Karpas-422 (cell line): ENCODE measurements at places on chromosomes 4 and X. TPM values are rescaled to one million over a fixed set of nuclear protein-coding genes. Genes with fewer than 3 reads are reported as not detected.

GDI1 gene
- 52.7 and 88.3 TPM in 2 replicates for total RNA-seq

CRMP1 gene
- 0.40 and 0.48 TPM in 2 replicates for total RNA-seq

DDX53 gene
- total RNA-seq: not detected in 2 replicates

PABPC1L2B gene
- not detected in 2 replicates for total RNA-seq

MAGEB10 gene
- total RNA-seq: not detected in 2 replicates

NXF2 gene
- not detected in 2 replicates for total RNA-seq

AR gene
- total RNA-seq: 0.25 and 1.5 TPM in 2 replicates

ATP6AP2 gene
- total RNA-seq: 42.0 and 86.1 TPM in 2 replicates

TKTL1 gene
- not detected in 2 replicates for total RNA-seq

DNA sequence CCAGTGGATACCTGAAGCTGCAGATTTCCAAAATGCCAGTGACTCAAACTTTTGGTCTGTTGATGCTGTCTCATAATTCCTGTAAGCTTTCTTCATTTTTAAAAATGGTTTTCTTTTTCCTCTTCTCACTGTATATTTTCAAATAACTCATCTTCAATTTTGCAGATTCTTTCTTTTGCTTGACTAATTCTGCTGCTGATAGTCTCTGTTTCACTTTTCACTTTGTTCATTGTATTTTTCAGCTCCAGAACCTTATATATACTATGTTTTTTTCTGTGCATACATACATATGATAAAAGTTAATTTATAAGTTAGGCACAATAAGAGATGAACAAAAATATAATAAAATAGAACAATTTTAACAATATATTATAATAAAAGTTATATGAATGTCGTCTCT, 237.7 kb upstream of the GPRIN3 start:
- no peak overlapping the region for H3K27ac ChIP-seq
- no peaks in the 10 kb centered on the region for H3K36me3 ChIP-seq
- H3K27me3 ChIP-seq: no peaks in the 10 kb centered on the region
- no peak for DNase-seq
- H3K4me1 ChIP-seq: no peaks in the 10 kb centered on the region

- no peaks in the 10 kb centered on the region for H3K4me1 ChIP-seq
- no peak overlapping the region for H3K4me3 ChIP-seq
- H3K27me3 ChIP-seq: no peaks in the 10 kb centered on the region
- H3K36me3 ChIP-seq: no peaks in the 10 kb centered on the region
Observed at GRCh38 chr4:86450861-86451260, 91.0 kb upstream of the MAPK10 start.

- H3K4me1 ChIP-seq: peaks cover 13% of the 10 kb centered on the region
- DNase-seq: peak; percentile 73
- H3K4me3 ChIP-seq: no peak overlapping the region
- H3K27me3 ChIP-seq: no peaks in the 10 kb centered on the region
Observed at GRCh38 chrX:113980953-113981352, 602.9 kb upstream of the HTR2C start.

DNA sequence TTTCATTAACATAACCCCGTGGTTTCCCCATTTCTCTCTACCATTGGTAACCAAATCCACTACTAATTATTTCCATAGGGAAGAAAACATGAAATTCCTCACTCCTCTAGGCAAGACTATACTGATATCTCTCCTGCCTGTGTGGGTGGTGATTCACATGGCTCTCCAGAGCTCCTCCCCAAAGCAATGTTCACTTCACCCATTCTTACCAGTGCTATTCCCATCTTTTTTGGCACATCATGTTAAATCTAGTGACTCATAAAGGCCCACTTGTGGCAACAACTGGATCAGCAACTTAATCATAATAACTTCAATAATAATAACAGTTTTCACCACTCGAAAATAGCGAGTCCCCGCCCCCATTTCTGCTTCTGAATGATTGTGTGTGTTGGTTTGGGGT, 6.1 kb upstream of the HCCS start:
- H3K4me1 ChIP-seq: peaks cover 3% of the 10 kb centered on the region
- no peak overlapping the region for H3K27ac ChIP-seq
- no peaks in the 10 kb centered on the region for H3K27me3 ChIP-seq
- no peak overlapping the region for H3K4me3 ChIP-seq

- no peaks in the 10 kb centered on the region for H3K36me3 ChIP-seq
- H3K4me3 ChIP-seq: no peak overlapping the region
- no peaks in the 10 kb centered on the region; the same call in 1 of the 2 replicates for H3K4me1 ChIP-seq
- DNase-seq: no peak
Observed at GRCh38 chr4:140343303-140343702, 30.1 kb upstream of the SCOC start.

GRCh38 chr4:62191451-62192240, 991.5 kb downstream of the ADGRL3 start:
- no peaks in the 10 kb centered on the region for H3K4me1 ChIP-seq
- no peak overlapping the region for H3K4me3 ChIP-seq
- no peaks in the 10 kb centered on the region for H3K27me3 ChIP-seq
- DNase-seq: no peak
- H3K27ac ChIP-seq: no peak overlapping the region
- no peaks in the 10 kb centered on the region for H3K36me3 ChIP-seq

DNA sequence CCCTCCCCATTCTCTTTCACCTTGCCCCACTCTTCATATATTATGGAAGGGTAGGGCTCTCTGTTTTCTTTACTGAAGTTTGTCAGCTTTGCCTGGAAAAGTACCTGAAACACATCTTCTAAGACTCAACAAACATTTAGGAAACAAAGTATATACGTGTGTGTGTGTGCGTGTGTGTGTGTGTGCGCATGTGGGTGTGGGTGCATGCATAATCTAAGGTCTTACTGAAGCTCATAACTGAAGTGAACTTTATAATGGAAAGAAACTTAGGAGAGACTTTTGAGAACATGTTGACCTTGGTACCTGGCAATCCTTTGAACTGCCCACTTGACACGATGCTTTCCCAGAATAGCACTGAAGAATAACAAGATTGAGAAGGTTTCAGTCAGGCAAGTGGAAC, 986.3 kb upstream of the GRID2 start:
- H3K4me3 ChIP-seq: no peak overlapping the region
- H3K27ac ChIP-seq: no peak overlapping the region
- no peaks in the 10 kb centered on the region for H3K4me1 ChIP-seq
- no peaks in the 10 kb centered on the region for H3K36me3 ChIP-seq
- H3K27me3 ChIP-seq: no peaks in the 10 kb centered on the region

DNA sequence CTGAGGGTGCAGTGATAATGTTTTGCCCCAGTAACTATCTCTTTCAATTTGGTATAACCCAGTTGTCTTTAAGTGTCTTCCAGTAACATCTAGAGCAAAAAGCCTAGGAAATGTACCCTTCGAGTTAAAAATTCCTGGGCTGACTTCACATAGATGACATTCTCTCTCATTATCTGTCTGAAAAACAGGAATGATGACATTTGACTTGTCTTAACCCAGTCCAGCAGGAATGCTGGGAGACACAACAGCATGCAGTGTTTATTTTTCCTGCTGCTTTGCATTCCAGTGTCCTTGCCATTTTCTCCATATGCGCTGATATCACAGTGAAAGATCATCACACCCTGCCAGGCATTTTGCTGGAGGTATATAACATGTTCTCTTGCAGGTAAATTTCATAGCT, 130.0 kb downstream of the SOWAHB start:
- peaks cover 9% of the 10 kb centered on the region for H3K4me1 ChIP-seq
- H3K27me3 ChIP-seq: no peaks in the 10 kb centered on the region
- no peak overlapping the region for H3K27ac ChIP-seq
- no peak overlapping the region for H3K4me3 ChIP-seq
- no peak for DNase-seq

GRCh38 chr4:39715788-39716187, 17.9 kb downstream of the UBE2K start:
- H3K4me1 ChIP-seq: peaks cover 24% of the 10 kb centered on the region
- no peak overlapping the region for H3K4me3 ChIP-seq
- DNase-seq: no peak
- no peak overlapping the region for H3K27ac ChIP-seq

GRCh38 chrX:8914681-8915080, 113.5 kb upstream of the FAM9A start:
- no peak overlapping the region for H3K27ac ChIP-seq
- no peak overlapping the region for H3K4me3 ChIP-seq
- DNase-seq: no peak
- no peaks in the 10 kb centered on the region for H3K27me3 ChIP-seq
- no peaks in the 10 kb centered on the region for H3K36me3 ChIP-seq

DNA sequence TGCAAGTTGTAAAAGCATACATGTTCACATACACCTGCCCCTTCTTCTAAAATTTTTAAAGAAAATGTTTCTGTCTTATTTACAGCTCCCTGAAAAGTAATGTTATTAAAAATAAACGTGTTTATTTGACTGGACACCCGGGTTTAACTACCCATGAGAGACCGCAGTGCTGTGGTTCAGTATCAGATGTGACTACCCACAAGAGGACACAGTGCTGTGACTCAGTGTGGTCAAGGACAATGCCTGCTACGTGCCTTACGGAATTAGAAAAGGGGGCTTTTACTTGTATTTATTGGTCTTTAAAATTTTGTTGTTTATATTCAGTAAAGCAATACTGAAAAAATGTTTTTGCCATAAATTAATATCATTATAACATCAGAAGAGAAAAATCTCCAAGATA, 641.4 kb downstream of the TRIML1 start:
- peaks cover 6% of the 10 kb centered on the region; the same call in 1 of the 2 replicates for H3K4me1 ChIP-seq
- DNase-seq: no peak
- no peaks in the 10 kb centered on the region for H3K36me3 ChIP-seq
- no peaks in the 10 kb centered on the region for H3K27me3 ChIP-seq

- H3K27ac ChIP-seq: no peak overlapping the region
- H3K36me3 ChIP-seq: no peaks in the 10 kb centered on the region
- peaks cover 4% of the 10 kb centered on the region for H3K4me1 ChIP-seq
- no peak for DNase-seq
- H3K27me3 ChIP-seq: no peaks in the 10 kb centered on the region
Observed at GRCh38 chr4:36249610-36250009, 5.3 kb upstream of the ARAP2 start.

DNA sequence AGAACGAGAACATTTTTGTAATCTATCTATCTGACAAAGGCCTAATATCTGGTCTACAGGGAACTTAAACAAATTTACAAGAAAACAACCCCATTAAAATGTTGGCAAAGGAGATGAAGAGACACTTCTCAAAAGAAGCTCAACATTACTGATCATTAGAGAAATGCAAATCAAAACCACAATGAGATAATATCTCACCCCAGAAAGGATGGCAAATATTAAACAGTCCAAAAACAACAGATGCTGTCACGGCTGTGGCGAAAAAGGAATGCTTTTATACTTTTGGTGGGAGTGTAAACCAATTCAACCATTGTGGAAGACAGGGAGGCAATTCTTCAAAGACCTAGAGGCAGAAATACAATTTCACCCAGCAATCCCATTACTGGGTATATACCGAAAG, 2284.8 kb downstream of the ARAP2 start:
- H3K36me3 ChIP-seq: no peaks in the 10 kb centered on the region
- H3K27me3 ChIP-seq: no peaks in the 10 kb centered on the region
- no peak overlapping the region for H3K27ac ChIP-seq
- no peak for DNase-seq

GRCh38 chr4:10491401-10491800, 34.2 kb upstream of the ZNF518B start:
- H3K4me1 ChIP-seq: no peaks in the 10 kb centered on the region
- no peaks in the 10 kb centered on the region for H3K27me3 ChIP-seq
- no peak for DNase-seq
- no peaks in the 10 kb centered on the region for H3K36me3 ChIP-seq

GRCh38 chr4:3736290-3736689, 29.9 kb upstream of the ADRA2C start:
- no peaks in the 10 kb centered on the region for H3K27me3 ChIP-seq
- H3K36me3 ChIP-seq: no peaks in the 10 kb centered on the region
- no peak overlapping the region for H3K27ac ChIP-seq
- no peak overlapping the region for H3K4me3 ChIP-seq

GRCh38 chr4:153266988-153267387, 62.7 kb downstream of the TRIM2 start:
- H3K27ac ChIP-seq: no peak overlapping the region
- H3K27me3 ChIP-seq: peaks cover 2% of the 10 kb centered on the region; the same call in 1 of the 2 replicates
- no peak for DNase-seq
- H3K4me1 ChIP-seq: peaks cover 4% of the 10 kb centered on the region; the same call in 1 of the 2 replicates

GRCh38 chrX:54042609-54043021, 1.7 kb downstream of the PHF8 start:
- peaks cover 14% of the 10 kb centered on the region for H3K4me1 ChIP-seq
- peak overlapping the region; percentile 67 for H3K4me3 ChIP-seq
- H3K27me3 ChIP-seq: no peaks in the 10 kb centered on the region
- peak; percentile 53 for DNase-seq
- H3K27ac ChIP-seq: no peak overlapping the region

DNA sequence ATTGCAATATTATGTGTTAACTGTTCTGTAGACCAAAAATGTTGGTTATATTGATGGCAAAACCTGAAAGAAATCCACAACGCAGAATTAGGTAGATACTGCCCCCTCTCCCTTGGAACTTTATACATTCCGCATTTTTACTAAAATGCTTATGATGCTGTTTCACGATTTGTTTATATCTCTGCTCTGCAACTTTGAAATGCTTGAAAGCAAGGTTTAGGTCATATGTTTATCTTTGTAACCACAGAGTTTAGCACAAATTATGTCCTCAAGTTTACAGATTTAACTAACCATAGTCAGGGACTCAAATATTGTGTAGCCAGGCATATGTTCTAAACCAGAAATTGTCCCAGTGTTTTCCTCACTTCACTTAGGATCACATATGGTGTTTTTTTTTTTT, 66.1 kb upstream of the H2AZ1 start:
- H3K36me3 ChIP-seq: no peaks in the 10 kb centered on the region
- H3K27ac ChIP-seq: no peak overlapping the region
- no peak for DNase-seq
- H3K27me3 ChIP-seq: no peaks in the 10 kb centered on the region
- peaks cover 8% of the 10 kb centered on the region for H3K4me1 ChIP-seq

DNA sequence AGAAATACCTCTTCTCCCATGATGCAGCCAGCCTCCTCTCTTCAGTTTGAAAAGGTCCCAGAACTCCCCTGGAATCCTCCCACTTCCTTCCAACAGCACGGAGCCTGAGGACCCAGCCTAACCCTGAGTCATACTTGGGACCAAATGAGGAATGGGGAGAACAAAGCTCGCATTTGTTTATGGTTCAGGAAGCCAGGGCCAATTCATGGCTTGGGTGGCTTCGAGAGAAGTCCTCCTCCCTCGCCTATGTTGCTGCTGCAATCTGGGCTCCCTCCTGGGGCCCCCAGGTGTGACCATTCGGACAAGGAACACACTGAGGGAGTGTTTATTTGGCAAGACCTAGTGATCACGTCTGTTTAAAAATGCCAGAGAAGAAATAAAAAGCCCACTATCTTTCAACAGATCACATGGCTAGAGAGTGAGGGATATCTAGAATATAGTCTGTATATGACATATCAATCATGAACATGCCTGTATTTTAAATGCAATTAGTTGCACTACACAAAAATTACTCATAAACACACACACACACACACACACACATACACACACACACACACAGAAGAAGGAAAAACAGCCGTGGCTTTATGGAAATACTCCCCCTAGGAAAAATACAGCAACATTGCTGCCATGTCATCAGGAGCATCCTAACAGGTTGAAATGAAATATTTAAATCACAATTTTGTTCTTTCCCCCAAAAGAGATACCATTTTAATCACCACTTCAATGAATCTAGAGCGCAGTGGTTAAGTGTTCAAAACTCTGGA, 155.7 kb upstream of the MAP3K15 start:
- no peaks in the 10 kb centered on the region for H3K36me3 ChIP-seq
- no peak overlapping the region for H3K4me3 ChIP-seq
- H3K27me3 ChIP-seq: no peaks in the 10 kb centered on the region
- H3K27ac ChIP-seq: no peak overlapping the region
- DNase-seq: no peak

- H3K4me1 ChIP-seq: peaks cover 23% of the 10 kb centered on the region
- peaks cover 38% of the 10 kb centered on the region for H3K36me3 ChIP-seq
- H3K27me3 ChIP-seq: no peaks in the 10 kb centered on the region
- DNase-seq: no peak
Observed at GRCh38 chr4:56981795-56982201, 3.1 kb downstream of the POLR2B start.
